ENCODE measurements at places on chromosomes 3 and 15.

DNA sequence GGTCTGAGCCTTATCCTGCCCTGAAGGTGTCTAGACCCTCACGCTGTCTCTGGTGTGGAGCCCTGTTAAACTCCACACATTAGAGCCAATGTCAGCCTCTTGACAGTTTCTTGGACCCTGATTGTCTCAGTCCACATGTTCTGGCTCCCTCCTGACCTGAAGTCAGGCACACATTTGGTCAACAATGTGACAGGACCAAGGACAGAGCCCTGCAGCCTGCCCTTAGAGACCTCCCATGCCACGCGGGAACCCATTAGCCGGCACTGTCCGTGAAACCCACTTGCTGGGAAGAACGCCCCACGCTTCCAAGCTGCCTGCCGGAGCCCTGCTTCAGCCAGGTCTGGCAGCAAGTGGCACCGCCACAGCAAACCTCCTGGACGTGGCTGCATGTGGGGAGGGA, 162.7 kb upstream of the LINGO1 start:
- DNase-seq, result no peak

DNA sequence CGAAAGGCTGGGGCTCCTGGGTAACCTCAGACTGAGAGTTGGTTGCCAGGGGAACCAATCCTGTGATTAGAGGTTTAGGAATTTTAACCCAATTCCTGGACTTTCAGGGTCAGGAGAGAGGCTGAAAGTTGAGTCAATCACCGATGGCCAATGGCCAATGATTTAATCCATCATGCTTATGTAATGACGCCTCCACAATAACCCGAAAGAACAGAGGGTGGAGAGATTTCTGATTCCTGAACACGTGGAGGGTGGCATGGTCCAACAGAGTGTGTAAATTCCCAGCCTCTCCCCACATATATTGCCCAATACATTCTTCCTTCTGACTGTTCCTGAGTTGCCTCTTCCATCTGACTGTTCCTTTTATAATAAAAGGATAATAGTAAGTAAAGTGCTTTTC, 137.2 kb upstream of the CBLB start:
- peak; percentile 93 for DNase-seq

- peak; percentile 57 for DNase-seq
Observed at GRCh38 chr3:114827495-114827894, 319.6 kb downstream of the ZBTB20 start.

- peak; percentile 21 for DNase-seq
Observed at GRCh38 chr3:39065197-39065596, 13.4 kb downstream of the WDR48 start.

DNA sequence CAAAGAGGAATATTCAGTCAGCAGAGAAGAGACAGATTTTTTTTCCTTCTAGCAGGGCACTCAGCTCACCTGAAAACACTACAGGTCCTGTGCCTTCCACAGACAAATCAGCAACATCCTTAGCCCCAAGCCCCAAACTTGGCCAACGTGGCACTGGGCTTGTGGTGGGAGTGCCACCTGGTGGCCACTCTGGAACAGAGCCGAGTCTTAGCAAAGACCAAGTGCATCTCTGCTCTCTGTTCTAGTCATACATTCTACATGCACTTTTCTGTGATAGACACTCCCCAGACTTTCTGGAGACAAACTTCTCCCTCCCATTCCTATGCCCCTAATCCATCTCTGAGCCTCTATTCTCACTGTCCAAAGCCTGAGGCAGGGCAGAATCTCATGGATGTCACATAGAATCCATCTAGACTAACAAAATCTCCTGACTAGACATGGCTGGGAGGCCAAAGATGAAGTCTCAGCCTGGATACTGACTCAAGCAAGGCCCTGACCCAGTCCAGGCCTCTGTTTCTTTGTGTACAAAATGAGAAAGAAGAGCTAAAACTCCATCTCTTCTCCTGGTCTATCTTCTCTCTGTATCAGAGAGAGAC, 5.1 kb upstream of the SEMA7A start:
- DNase-seq, result peak; percentile 71

DNA sequence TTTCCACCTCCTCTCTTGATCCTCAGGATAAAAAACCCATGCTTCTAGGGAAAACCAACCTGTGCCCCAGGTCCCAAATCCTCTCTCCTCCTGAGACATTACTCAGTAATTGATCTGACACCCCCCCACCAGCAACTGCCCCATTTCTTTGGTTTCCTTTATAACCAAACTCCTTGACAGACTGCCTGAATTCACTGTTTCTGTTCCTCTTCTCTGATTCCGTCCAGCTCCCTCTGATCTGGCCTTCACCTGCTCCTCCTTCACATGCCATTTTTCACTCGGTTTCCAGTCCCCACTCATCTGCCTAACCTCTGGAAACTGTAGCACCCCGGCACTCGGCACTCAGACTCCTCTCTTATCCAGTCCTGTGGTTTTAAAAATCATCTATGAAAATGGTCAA, 2.1 kb downstream of the CCDC51 start:
- no peak for DNase-seq

DNA sequence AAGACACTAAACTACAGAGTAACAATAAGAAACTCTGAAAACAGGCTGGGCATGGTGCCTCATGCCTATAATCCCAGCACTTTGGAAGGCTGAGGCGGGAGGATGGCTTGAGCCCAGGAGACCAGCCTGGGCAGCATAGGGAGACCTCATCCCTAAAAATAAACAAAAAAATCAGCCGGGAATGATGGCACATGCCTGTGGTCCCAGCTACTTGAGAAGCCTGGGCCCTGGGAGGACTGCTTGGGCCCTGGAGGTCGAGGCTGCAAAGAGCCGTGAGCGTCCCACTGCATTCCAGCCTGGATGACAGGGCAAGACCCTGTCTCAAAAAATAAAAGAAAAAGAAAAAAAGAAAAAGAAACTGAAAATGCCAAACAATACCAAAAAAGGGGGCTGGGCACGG, 55.4 kb downstream of the TMCC1 start:
- peak; percentile 26 for DNase-seq

- no peak for DNase-seq
Observed at GRCh38 chr3:70916375-70917055, 604.1 kb upstream of the MDFIC2 start.

- DNase-seq, result no peak
Observed at GRCh38 chr3:177055605-177056571, 141.4 kb downstream of the TBL1XR1 start.

DNA sequence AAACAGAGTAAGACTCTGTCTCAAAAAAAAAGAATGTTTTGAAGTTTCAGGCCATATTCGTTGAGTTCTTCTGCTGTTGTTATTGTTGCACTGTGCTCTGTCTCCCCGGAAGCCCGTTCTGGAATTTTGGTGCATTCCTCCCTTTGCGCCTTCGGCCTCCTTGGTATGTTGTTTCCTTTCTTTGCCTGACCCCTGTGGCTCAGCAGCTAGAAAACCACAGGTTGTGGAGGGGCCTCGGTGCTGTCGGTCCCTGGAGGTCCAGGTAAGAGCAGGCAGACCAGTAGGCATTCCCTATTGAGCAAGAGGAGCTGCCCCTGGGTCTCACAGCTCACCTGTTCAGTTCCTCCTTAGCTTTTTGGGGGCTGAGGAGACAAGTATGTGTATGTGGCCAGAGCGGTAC, 51.0 kb upstream of the DLG1 start:
- no peak for DNase-seq

- no peak for DNase-seq
Observed at GRCh38 chr3:46681856-46682540, 11.5 kb downstream of the ALS2CL start.

GRCh38 chr15:37375519-37375918, 275.2 kb upstream of the MEIS2 start:
- DNase-seq, result no peak

GRCh38 chr15:83285979-83286553, 1.6 kb upstream of the BNC1 start:
- DNase-seq, result peak; percentile 96

DNA sequence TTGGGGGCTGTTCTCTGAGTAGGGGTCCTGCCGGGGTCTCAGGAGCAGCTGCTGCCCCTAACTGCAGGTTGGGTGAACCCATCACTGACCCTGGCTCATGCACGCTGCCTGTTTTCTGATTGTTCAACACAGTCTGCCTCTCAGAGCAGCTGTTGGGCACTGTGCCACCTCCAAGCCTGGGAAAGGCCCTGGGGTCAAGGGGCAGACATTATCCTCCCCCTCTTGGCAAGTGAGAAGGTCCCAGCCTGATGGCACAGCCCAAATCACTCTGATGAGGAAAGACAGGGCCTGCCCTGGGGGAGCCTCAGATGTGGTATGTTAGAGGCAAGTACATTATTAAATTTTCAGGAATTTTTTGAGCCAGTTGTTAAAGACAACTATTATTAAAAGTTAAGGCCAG, 14.1 kb upstream of the GNAT1 start:
- DNase-seq, result no peak

DNA sequence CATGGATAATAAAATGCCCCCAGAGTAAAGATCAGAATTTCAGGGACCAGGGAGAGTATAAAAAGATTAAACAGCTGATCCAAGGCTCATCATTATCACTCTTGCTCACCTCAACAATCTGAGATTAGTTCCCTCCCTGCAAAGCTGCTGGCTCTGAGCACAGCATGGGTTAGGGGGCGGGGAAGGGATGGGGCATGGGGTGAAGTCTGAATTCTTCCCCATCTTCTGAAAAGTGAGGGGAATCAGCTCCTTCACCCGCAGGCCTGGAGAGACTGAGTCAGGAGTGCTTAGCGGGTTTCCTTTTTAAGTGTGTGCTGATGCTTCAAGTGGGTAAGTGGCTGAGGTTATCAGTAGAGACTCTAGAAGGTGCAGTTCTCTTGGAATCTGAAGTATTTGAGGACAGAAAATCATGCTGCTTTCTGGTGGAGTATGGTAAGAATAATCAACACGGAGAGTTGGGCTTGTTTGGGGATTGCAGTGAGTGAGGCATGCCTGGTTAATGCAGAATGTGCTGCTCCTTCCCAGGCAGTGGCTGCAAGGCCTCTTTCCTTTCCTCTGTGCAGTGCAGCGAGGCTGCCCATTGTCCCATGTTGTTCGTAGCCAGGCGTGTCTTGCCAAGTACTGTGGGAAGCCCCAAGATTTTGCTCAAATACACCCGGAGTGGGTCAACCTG, 59.2 kb upstream of the TRAK1 start:
- DNase-seq, result peak; percentile 62

DNA sequence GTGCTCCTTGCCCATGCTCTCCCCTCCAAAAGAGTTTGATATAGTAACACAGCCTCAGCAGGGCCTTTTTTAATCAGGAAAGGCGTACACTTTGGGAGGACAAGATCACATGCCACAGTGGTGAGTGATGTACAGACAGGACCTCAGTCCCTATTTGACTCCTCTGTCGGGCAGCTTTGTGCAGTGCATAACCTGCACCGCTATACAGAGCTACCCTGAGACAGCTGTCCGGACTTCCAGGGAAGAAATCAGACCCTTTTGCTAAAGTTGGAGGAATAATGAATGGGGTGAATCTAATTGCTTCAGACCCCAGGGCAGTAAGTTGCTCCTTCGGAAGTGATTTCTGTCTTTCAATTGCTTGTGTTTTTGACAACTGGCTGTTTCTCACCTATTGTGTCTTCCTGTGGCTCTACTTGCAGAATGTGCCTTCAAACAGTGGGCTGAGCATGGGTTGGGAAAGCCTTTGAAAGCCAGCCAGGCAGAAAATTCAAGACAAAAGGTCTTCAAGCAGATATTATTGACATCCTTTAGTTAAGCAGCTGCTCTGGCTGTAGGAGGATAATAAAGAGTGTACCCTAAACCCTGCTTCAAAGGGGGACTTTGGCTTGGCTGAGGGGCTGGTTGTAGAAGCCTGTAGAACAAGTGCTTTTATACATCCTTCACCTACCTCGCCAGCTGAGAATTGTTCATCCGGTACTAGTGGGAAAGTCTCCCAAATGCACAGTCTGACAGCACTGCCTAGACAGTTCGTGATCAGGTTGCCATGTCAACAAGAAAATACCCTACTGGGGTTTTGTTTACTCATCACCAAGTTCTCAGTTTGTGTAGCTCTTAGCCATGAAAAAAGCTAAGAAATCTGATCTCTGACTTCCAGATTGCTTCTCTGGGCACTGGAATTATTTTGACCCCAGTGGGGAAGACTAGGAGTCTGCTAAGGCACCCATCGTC, 35.1 kb downstream of the SNTN start:
- DNase-seq, result peak; percentile 43

DNA sequence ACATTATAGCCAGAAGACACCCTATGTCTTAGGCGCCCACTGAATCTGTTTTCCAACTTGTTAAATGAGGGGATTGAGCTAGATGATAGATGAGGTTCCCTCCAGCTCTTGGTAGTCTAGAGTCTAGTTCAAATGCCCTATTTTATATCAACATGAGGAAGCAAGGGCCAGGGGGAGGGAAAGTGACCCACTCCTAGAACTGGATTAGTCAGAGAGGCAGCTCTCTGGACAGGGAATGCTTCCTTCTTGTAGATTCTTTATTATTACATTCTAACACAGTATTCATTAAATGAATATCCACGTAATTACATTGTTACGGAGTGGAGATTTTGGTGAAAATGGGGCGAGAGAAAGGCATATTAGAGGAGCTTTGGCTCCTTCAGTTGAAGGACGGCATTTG, 89.5 kb downstream of the RAD18 start:
- DNase-seq, result peak; percentile 57

Data from M059J (cell line).